ENCODE measurements at places on chromosomes 4 and X. TPM values are rescaled to one million over a fixed set of nuclear protein-coding genes. Genes with fewer than 3 reads are reported as not detected.

Gene CENPVL2
- not detected for total RNA-seq

Gene ZNF518B
- total RNA-seq = 15.3 TPM

GRCh38 chr4:11072999-11073398 is 355.7 kb downstream of the HS3ST1 start:
- no peak for DNase-seq
- H3K27me3 ChIP-seq = no peaks in the 10 kb centered on the region
- H3K36me3 ChIP-seq = no peaks in the 10 kb centered on the region
- no peak overlapping the region for H3K27ac ChIP-seq

DNA sequence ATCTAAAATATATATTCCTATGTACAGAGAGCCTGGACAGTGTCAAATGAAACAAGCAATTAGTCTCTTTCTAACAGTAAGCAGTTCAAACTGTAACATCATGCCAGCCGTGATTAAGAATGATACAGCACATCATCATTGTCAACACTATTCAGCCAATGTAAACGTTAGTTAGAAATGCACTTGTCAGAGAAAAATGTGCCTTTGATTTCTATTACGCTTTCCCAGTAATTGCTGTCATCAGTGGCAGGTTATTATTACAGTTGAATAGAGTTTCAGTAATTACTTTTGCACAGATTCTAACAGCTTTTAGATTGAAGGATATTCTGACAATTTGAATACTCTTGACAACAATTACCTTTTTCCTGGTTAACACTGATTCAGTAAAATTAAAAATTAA is 1007.1 kb downstream of the SH3BGRL start:
- no peaks in the 10 kb centered on the region for H3K36me3 ChIP-seq
- H3K4me1 ChIP-seq = no peaks in the 10 kb centered on the region
- no peak overlapping the region for H3K27ac ChIP-seq

DNA sequence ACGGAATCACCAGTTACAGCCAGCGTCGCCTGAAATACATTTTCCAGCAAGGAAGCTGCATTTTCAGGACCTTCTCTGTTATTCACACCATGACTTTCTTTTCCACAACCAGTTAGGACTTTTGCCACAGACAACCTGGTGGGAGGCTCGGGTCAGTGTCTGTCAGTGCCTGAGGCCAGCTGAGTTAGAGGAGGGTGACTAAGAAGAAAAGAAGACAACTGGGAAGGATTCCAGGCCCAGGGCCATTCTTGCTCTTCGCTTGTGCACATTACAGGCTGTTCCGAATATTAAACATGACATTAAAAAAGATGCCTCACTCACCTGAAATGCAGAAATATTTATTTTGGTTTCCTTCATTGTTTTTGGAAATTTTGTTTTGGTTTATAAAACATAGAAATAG is 21.4 kb upstream of the CENPU start:
- H3K4me1 ChIP-seq = no peaks in the 10 kb centered on the region
- H3K27ac ChIP-seq = no peak overlapping the region
- no peak for DNase-seq
- H3K27me3 ChIP-seq = no peaks in the 10 kb centered on the region

GRCh38 chrX:134774190-134775048 is 116.1 kb upstream of the PLAC1 start:
- DNase-seq = no peak
- no peaks in the 10 kb centered on the region for H3K27me3 ChIP-seq
- no peak overlapping the region for H3K4me3 ChIP-seq
- no peak overlapping the region for H3K27ac ChIP-seq
- H3K36me3 ChIP-seq = no peaks in the 10 kb centered on the region
- H3K4me1 ChIP-seq = no peaks in the 10 kb centered on the region

GRCh38 chr4:68288393-68288740 is 42.9 kb upstream of the TMPRSS11B start:
- H3K36me3 ChIP-seq = no peaks in the 10 kb centered on the region
- no peak overlapping the region for H3K27ac ChIP-seq
- H3K4me3 ChIP-seq = no peak overlapping the region
- no peaks in the 10 kb centered on the region for H3K27me3 ChIP-seq

GRCh38 chr4:159395693-159396092 is 292.8 kb downstream of the RAPGEF2 start:
- no peaks in the 10 kb centered on the region for H3K36me3 ChIP-seq
- H3K27me3 ChIP-seq = no peaks in the 10 kb centered on the region
- no peaks in the 10 kb centered on the region for H3K4me1 ChIP-seq
- no peak overlapping the region for H3K4me3 ChIP-seq

DNA sequence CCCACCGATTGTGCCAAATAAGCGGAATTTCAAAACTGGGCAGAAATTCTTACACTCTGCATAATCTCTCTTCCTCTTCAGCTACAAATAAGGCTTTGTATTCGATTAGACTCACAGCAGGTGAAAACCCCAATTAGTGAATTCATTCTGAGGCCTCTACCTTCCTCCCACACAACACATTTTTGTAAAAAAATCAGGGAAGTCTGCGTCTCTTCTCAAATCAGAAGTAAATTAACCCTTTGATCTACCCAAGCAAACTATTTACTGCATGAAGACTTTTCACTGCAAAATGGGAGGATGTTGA is 200.6 kb upstream of the FTHL17 start:
- no peak overlapping the region for H3K4me3 ChIP-seq
- no peaks in the 10 kb centered on the region for H3K27me3 ChIP-seq
- no peak overlapping the region for H3K27ac ChIP-seq
- no peaks in the 10 kb centered on the region for H3K4me1 ChIP-seq

Gene FGFR3
- total RNA-seq = 52.9 TPM

- H3K4me3 ChIP-seq = no peak overlapping the region
- H3K27me3 ChIP-seq = no peaks in the 10 kb centered on the region
- H3K27ac ChIP-seq = no peak overlapping the region
- no peaks in the 10 kb centered on the region for H3K4me1 ChIP-seq
- H3K36me3 ChIP-seq = no peaks in the 10 kb centered on the region
Measured at GRCh38 chr4:4779486-4779885, 80.0 kb upstream of the MSX1 start.

GRCh38 chr4:48005781-48006180 is 10.7 kb downstream of the CNGA1 start:
- no peak for DNase-seq
- no peaks in the 10 kb centered on the region for H3K4me1 ChIP-seq
- H3K27me3 ChIP-seq = no peaks in the 10 kb centered on the region
- no peak overlapping the region for H3K27ac ChIP-seq
- no peak overlapping the region for H3K4me3 ChIP-seq

Gene NHS
- total RNA-seq = 4.3 TPM

Gene CD38
- 2.5 TPM for total RNA-seq

DNA sequence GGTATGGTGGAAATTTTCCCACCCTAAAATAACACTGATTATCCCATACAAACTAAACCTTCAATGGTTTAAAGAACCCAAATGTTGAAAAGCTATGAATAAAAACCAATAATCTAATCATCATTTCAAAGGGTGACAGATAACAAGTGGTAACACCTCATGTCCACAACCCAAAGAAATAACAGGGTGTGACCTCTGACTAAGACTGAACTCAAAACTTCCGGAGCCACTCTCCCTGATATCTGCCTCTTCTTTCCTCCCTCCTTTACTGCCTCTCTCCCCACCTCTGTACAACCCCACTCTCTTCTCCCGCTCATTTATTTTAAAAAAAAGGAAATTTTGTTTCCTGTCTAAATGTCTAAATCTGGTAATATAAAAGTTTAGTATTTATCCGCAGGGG is 11.5 kb downstream of the FBXW7 start:
- no peak overlapping the region for H3K4me3 ChIP-seq
- H3K27ac ChIP-seq = no peak overlapping the region
- H3K36me3 ChIP-seq = no peaks in the 10 kb centered on the region
- H3K4me1 ChIP-seq = no peaks in the 10 kb centered on the region

GRCh38 chr4:110518889-110519490 is 43.0 kb downstream of the ENPEP start:
- no peak overlapping the region for H3K4me3 ChIP-seq
- no peak overlapping the region for H3K27ac ChIP-seq

DNA sequence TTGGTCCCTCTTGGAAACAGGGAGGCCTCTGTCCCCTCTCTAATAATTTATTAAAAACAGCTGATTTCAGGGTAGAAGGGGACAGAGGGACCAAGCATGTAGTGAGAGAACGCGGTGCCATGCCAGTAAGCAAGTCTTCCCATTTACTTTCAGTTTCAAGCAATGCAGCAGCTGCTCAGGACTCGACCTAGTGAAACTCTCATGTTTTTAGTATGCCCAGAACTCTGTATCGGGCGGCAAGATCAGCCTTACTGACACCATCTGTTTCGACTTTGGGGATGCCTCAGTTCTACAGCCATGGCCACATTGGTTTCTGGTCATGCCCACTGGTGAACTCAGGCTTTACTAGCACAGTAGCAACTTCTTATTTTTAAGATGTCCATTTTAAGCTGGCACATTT is 40.6 kb downstream of the ZNF81 start:
- H3K36me3 ChIP-seq = no peaks in the 10 kb centered on the region
- H3K4me3 ChIP-seq = no peak overlapping the region
- DNase-seq = no peak
- H3K27me3 ChIP-seq = no peaks in the 10 kb centered on the region
- H3K27ac ChIP-seq = no peak overlapping the region
- H3K4me1 ChIP-seq = no peaks in the 10 kb centered on the region

- no peak for DNase-seq
- H3K4me3 ChIP-seq = no peak overlapping the region
- H3K4me1 ChIP-seq = no peaks in the 10 kb centered on the region
- no peak overlapping the region for H3K27ac ChIP-seq
Measured at GRCh38 chrX:104469771-104470170, 96.2 kb upstream of the IL1RAPL2 start.

GRCh38 chr4:116724249-116724648 is 361.1 kb downstream of the TRAM1L1 start:
- DNase-seq = no peak
- H3K27me3 ChIP-seq = no peaks in the 10 kb centered on the region
- no peaks in the 10 kb centered on the region for H3K36me3 ChIP-seq
- H3K4me1 ChIP-seq = no peaks in the 10 kb centered on the region
- no peak overlapping the region for H3K4me3 ChIP-seq

Data from colonic mucosa (tissue), 4 donors.